ENCODE measurements at places on chromosomes 1 and 21.

DNA sequence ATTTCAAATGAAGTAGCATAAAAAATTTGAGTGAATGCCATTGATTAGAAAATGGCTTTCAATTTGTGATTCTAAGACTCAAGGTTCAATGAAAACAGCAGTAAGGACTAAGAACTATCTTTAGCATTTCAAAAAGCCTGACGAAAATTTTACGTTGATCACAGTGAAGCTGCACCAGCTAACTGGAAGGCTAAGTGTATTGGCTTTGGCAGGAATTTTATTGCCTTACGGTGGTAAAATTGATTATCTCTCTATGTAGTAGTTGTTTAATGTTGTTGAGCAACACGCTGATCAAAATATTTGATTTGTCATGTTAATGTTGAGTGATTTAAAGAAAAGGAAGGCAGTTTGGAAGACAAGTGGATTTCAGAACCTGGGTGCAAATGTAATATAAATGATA lies 49.6 kb downstream of the ATG4C start:
- DNase-seq = no peak

GRCh38 chr1:2091611-2092604 lies 41.7 kb downstream of the PRKCZ start:
- DNase-seq = peak; percentile 23

GRCh38 chr1:43853161-43853921 lies 80.3 kb upstream of the ARTN start:
- DNase-seq = peak; percentile 68

GRCh38 chr1:76090283-76091203 lies 16.0 kb downstream of the ST6GALNAC3 start:
- peak; percentile 45 for DNase-seq

DNA sequence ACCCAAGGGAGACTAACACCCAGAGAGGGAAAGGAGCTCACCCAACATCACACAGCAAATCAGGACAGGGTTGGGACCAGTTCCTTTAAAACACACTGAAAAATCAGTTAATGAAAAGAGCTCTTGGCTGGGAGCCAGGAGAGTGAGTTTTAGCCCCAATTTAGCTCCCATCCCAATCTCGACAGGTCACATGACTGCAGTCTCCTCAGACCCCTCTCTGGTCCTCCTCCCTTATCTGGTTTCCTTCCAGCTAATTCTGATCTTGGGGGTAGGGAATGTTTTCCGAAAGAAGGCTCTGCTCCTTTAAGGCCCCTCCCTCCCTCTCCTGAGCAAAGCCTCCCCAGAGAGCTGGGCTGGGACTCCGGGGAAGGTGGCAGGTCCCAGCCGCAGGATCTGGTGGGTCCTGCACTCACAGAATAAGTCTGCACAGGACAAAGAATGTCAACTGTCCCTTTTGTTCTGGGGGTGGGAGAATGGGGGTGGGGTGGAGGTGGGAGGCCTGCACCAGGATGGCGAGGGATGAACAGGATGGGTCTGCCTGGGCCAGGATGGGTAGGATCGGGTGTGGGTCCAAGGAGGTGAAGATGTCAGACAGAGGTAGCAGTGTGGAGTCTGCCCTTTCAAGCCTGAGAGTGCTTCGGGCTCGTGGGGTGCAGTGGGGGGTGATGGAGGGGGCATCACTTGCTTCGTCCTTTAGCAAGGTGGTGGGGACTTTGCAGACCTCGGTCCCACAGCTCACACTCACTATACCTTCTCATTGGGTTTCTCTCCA lies 57.3 kb upstream of the SSBP3 start:
- DNase-seq = peak; percentile 47

DNA sequence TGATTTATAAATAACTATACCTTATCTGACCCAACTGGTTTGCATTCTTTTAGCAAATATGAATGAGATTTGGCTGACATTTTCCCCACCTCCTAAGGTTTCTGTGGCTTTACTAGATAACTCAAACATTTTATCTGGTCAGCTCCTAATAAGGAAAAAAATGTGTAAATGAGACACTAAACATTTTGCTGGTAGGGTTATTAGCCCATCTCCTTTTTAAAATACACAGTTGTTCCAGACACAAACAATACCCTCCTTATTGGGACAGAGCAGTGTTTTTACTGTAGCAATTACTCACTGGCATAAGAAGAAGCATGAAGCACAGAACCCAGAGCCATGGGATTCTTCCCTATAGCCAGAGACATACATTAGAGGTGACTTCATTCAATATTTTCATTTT lies 53.8 kb upstream of the NUF2 start:
- DNase-seq = no peak

GRCh38 chr1:8340448-8340847 lies 22.5 kb downstream of the SLC45A1 start:
- no peak for DNase-seq

GRCh38 chr1:5119366-5120234 lies 465.2 kb downstream of the AJAP1 start:
- no peak for DNase-seq

DNA sequence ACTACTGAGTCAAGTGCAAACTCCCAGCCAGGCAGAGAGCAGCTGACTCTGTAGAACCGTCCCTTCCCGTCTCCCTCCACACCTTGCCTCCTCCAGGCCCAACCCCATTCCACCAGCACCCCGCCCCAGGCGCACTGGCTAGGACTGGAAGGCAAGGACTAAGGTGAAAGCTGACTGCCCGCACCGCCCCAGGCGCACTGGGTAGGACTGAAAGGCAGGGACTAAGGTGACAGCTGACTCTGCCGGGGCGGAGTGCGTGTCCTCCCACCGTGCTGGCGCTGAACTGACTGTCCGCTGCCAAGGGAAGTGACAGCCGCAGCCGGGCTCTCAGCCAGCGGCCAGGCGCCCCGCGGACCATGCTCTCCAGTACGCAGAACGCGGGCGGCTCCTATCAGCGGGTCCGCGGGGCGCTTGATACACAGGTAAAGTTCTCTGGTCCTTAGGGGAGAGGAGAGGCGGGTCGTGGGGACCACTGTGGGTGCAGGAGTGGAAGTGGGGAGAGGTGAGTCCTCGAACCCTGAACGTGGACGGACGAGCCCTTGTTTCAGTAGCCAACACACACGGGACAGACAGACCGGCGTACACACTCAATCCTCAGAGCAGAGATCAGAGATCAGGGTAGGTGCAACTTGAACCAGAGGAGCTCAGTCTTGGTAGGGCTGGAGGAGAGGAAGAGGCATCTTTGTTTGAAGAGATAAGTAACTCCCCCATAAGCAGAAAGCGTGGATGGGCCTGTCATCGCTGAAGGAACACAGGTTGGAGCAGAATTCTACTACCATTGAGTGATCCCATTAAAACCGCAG lies 58.0 kb downstream of the RBM11 start:
- DNase-seq = peak; percentile 63

DNA sequence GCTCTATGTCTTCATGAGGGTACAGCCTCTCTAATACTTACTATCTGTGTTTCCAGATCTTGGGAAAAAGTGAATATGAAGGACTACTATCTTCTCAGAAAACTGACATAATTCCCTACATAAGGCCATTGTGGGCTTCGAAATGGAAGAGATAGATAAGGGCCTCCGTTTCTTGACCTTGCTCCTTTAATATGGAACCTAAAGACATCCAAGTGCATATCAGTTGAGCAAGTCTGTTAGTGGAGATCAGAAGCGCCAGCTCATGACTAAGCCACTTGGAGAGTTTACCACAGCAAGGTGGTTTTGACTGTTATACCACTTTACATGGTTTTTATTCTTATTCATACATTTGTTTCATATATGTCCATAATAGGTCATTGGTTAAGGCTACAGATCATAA lies 35.3 kb upstream of the FCER1A start:
- peak; percentile 94 for DNase-seq

- peak; percentile 84 for DNase-seq
These were observed 259.1 kb upstream of the USP24 start for GRCh38 chr1:55474168-55474786.

DNA sequence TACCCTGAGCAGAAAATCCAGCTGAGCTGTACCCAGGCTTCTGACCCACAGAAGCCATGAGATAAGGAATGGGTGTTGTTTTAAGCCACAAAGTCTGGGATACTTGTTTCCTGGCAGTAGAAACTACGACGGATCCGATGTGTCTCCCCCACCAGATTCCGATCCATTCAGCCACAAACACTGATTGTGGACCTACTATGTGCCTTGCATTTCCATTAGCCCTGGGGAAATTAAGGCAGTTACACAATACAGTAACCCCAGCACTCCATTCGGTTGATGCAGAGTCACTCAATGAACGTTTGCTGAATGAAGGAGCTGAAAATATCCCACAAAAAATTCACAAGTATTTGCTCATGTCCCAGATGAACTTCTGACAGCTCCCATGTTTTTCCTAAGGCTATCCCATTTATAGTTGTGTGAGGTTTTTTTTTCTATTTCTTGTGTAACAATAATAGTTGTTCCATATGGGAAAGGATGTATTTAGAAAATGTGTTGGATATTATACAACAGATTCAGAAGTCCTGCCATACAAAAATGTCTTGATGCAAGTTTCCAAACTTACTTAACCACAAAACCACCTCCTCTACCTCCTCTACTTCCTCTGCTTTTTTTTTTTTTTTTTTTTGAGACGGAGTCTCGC lies 29.6 kb upstream of the KAZN start:
- no peak for DNase-seq

DNA sequence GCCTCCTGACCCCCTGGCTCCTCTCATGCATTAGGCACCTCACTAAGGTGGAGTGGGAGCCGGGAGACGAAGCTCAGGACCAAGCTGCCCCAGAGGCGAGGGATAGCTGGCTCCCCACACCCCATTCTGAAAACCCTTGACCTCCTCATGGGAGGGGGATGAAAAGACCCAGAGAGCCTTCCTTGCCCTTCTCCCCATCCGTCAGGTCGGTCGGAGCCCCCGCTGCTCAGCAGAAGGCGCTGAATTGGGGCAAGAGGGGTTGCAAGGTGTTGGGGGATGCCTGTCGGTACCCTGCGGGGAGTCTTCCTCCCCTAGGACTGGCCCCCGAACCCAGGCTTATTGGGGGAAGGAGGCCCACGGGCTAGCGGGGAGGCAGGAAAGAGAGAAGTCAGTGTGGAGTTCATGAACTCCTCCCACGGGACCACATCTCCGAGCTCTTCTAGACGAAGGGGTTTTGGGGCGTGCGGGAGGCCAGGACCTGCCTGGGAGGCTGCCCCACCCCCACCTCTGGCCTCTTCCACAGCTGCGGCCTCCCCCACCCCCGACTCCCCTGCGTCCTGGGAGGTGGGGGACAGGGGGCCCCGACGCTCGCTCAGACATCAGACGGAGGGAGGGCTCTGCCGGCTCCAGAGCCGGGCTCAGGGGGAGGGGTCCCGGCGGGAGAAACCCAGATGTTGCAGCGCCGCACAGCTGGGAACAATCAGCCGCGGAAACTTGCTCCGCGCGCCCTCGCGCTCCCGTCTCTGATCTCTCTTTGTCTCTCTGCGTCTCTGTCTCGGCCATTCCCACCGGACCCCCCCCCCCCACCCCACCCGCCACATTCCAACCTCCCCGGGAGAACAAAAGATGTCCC lies 719 bp downstream of the MFAP2 start:
- no peak for DNase-seq

DNA sequence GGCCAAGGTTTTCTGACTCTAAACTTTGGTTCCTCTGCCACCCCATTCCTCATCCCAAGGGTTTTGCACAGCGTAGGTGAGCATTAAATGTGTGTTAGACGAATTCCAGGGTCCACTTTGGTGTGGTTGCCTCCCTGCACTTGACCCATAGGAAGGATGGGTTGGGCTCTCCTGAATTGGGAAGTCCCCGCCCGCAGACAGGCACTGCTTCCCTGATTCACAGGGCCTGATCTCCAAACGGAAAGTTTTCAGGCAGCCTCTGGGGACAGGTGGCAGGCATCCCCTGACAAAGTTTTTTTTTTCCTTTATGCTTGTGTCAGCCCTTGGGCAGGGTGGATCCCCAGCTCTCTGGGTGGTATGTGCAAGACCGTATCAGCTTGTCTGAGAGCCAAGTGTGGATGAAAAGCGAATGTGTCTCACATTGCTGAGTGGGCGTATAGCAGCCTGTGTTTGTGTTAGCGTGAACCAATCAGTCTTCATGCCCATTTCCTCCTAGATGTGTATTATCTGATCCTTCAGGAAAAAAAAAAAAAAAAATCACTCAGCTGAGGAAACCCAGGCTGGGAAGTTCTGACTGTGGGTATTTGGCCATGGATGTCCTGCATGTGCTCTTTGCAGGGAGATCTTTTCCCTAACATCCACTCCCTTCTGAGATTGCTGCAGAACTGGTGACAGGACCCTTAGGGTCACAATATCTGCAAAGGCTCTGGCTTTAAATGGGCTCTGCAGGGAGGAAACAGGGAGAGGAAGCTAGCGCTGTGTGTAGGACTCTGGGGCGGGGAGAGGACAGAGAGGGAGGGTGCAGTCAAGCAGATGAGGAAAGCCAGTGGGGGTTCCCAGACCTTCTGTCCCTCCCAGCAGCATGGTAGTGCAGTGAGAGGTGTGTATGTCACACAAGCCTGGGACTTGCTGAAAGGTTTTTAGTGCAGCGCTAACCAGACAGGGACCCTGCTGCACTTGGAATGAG lies 42.2 kb upstream of the TRABD2B start:
- DNase-seq = no peak

DNA sequence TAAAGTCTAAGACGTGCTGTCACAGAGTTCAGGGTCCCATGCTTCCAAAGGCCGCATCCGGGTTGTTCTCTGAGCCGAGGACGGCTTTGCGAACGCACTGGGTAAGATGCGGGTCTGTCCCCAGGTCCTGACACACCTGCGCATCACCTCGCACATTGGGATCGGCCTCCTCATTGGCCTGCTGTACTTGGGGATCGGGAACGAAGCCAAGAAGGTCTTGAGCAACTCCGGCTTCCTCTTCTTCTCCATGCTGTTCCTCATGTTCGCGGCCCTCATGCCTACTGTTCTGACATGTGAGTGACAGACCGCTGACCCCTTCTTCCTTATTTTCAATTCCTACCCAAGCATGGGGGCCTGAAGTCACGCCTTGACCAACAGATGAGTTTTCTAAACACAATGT lies 25.3 kb downstream of the TFF3 start:
- DNase-seq = no peak

- DNase-seq = no peak
These were observed 169.3 kb upstream of the USP25 start for GRCh38 chr21:15560383-15561056.

DNA sequence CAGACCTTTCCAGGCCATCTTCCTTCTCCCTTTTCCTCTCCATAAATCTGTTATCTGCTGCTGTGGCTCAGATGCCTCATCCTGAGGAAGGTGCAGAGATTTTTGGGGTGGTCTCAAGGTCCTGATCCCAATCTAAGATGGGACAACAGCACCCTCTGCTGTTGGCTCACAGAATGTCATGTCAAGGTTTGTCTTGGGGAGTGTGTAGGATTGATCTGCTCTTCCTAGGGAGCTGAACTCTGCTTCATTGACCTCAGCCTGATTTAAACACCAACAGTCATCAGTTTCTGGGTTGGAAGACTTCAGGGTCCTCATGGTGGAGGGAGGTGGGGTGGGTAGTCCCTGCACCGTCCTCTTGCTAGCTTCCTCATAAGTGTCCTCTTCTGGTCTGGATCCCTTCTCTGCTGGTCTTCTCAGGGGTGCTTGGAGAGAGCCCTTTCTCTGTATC lies 62.8 kb upstream of the LAX1 start:
- DNase-seq = peak; percentile 77

- DNase-seq = no peak
These were observed 32.9 kb downstream of the TP73 start for GRCh38 chr1:3685222-3685621.
